Progenitor cell of endocrine pancreas (in vitro differentiated cells): ENCODE measurements at places on chromosomes 3 and 15. TPM values are rescaled to one million over a fixed set of nuclear protein-coding genes. Genes with fewer than 3 reads are reported as not detected.

GRCh38 chr3:172749230-172749965 is 1.1 kb upstream of the ECT2 start:
- no peak for DNase-seq
- H3K36me3 ChIP-seq, result peaks cover 6% of the 10 kb centered on the region
- H3K27ac ChIP-seq, result peak overlapping the region; percentile 87
- H3K27me3 ChIP-seq, result peaks cover 10% of the 10 kb centered on the region

GRCh38 chr3:153830552-153830951 is 290.6 kb upstream of the ARHGEF26 start:
- H3K27me3 ChIP-seq, result peaks cover 10% of the 10 kb centered on the region
- no peak for DNase-seq
- H3K27ac ChIP-seq, result no peak overlapping the region
- no peak overlapping the region for H3K4me3 ChIP-seq
- H3K4me1 ChIP-seq, result peaks cover 12% of the 10 kb centered on the region

- H3K4me3 ChIP-seq, result no peak overlapping the region
- H3K27me3 ChIP-seq, result no peaks in the 10 kb centered on the region
- no peak for DNase-seq
- peaks cover 31% of the 10 kb centered on the region for H3K4me1 ChIP-seq
- H3K36me3 ChIP-seq, result no peaks in the 10 kb centered on the region
- H3K27ac ChIP-seq, result no peak overlapping the region
These were observed 49.7 kb downstream of the PDE8A start for GRCh38 chr15:85031086-85031943.

GRCh38 chr3:174016186-174016585 is 618.6 kb downstream of the NLGN1 start:
- H3K4me1 ChIP-seq, result no peaks in the 10 kb centered on the region
- no peak overlapping the region for H3K27ac ChIP-seq
- H3K4me3 ChIP-seq, result no peak overlapping the region
- no peak for DNase-seq
- H3K27me3 ChIP-seq, result no peaks in the 10 kb centered on the region

- no peak overlapping the region for H3K27ac ChIP-seq
- no peaks in the 10 kb centered on the region for H3K4me1 ChIP-seq
- peaks cover 60% of the 10 kb centered on the region for H3K27me3 ChIP-seq
- no peak for DNase-seq
- no peaks in the 10 kb centered on the region for H3K36me3 ChIP-seq
- no peak overlapping the region for H3K4me3 ChIP-seq
These were observed 84.8 kb upstream of the FOXB1 start for GRCh38 chr15:59918994-59919951.

Gene RTP3
- not detected in 2 replicates for total RNA-seq
